ENCODE measurements at places on chromosomes 11 and 22.
A peak's percentile ranks its signal among the peaks of the same experiment; 100 is the strongest.

DNA sequence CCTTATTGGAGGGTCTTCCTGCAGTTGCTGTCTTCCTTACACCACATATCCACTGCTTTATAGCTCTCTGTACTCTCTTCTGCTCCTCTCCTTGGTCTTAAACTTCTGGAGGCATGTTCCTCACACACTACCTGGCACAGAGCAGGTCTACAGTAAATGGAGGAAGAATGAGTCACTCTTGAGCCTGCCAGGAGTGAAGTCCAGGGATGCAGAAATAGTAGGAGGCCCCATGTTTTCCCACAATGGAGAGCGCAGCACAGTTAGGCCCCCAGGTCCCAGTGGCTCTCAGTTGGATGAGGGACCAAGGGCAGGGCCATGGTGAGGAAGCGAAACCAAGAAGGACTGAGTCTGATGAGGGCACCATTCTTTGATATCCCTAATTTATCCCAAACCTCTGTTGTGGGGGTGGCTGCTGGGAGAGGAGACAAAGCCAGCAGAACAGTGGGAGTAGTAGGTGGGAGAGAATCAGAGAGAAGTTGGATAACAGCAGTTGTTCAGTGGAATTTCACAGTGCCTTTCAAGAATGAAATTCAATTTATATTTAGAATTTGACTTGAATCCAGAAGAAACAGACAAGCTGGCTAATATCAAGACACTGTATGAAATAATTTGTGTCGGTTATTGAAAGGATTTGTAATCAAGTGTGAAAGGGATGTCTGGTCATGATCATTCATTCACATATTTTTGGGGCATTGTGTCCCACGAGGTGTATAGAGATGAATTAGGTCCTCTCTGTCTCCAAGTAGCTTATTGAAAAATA, 187.8 kb downstream of the HIPK3 start:
- no peak for DNase-seq

DNA sequence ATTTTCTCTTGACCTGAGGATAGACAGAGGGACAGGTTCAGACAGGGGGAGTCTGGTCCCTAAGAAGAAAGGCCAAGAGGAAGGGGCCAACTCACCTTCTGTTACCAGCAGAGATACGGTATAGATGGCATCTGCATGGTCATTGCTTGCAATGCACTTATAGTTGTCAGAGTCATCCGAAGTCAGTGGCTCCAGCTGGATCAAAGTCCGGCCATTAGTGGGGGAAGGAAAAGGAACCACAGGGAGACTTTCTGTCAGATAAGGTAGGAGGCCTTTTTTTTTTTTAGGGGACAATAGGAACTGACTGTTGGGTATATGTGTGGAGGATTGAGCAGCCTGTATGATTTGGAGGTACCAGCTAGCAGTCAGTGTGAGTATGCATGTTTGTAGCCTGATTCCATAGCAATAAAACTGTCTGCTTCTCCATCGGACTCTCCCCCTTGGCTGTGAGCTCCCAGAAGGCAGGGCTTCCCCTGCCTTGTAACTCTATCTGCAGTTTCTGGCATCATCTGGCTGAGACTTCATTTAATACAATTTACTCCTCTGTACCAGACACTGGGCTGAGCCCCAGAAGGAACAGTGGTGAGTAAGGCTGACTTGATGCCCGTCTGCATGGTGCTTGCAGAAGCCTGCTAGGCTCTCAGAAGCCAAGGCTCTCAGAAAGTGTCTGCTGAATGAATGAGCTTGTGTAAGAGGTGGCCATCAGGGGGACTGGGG, 5.7 kb downstream of the IGSF22 start:
- no peak for DNase-seq

DNA sequence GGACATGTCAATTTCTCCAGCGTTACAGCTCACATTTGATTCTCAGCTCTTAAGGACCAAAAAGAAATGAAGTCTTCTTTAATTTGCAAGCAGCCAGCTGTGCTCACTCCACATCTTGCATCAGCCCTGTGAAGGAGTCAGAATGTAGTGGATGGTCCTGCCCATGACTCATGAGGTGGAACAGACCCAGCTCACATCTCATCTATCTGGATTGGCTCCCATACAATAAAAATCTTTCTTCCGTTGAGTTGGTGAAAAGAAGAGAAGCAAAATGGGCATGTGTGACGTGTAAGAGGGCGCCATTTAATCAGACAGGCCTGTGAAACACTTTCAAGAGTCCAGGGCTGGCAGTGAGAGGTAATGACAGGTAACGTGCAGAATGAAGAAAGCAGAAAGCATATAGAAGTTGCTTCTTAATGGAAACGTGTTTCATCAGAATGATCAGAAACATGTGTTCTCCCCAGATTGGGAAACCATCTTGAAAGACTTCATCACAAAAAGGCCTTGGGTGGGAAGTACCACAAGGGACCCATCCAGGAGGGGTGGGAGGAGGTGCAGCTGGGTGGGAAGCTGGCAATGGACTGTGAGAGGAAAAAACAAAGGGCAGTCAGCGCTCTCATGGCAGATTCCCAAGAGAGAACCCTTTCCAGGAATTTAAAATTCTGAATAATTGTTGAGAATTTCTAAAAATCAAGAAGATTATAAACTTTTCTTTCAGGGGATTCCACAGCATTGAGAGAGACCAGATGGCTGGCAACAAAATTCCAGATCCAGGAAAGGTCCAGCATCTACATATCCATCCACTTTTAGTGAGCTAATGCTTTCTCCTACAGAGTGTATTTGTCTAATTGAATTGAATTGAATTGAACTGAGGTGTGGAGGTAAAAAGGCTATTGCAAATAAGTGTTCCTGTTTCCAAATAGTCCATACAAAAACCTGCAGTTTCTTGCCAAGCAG, 57.0 kb downstream of the ETS1 start:
- no peak for DNase-seq

DNA sequence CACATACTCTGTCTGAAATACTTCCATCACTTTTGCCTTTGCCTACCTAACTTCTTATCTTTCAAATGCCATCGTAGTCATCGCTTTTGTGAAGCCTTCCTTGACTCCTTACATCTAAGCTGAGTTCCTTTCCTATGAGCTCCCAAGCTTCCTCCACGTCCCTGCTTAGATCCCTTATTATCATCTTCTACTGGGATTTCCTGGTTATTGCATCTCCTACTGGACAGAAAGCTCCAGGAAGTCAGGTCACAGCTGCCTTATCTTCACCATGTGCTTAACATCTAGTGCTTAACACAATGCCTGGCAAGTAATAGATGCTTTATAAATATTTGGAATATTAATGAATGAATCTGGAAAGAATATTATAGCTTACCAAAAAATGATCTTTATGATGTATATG, 5.9 kb downstream of the YPEL4 start:
- DNase-seq: no peak

DNA sequence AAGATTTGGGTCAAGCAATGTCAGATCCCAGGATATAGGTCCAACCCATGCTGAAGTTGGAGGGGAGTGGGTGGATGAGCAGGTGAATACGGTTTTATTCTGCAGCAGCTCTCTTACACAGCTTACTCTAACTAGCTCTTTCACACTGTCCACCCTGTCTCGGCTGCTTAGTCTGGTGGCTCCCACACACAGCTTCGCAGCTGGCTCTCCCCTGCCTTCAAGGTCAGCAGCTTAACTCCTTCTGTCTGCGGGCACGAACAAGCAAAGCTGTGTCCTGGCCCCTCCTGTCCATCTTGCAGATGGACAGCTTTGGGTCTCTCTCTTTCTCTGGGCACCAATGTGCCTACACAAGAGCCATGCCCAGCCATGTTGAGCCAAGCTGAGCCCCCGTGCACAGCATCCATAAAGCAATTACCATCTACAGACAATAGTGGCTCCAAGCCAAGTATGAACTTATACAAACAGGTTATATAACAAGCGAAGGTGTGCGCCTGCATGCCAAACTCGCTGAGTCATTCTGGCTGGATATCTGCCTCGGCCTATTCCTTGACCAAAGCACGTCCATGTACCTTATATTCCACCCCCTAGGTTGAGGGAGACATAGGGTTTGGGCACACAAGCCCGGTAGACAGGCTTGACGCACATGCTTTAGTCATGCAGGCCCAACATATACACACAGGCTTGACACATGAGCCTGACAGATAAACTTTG, 1307.8 kb upstream of the RAG2 start:
- no peak for DNase-seq

DNA sequence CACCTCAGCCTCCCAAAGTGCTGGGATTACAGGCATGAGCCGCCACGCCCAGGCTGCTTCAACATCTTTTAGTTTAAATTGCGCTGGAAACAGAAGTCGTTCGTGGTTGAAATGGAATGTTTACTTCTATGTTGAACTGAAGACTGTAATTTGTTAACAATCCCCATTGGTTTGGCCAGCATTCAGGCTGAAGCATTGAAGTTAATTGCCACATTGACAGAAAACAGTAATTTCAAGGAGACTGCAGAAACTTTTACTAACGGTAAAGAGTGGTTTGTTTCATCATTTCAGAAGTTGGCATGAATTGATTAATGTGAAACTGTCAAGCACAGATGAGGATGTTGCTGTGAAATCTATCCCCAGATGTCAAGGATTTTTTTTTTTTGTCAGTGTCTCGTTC, 14.2 kb downstream of the AP5B1 start:
- DNase-seq: peak; percentile 41

DNA sequence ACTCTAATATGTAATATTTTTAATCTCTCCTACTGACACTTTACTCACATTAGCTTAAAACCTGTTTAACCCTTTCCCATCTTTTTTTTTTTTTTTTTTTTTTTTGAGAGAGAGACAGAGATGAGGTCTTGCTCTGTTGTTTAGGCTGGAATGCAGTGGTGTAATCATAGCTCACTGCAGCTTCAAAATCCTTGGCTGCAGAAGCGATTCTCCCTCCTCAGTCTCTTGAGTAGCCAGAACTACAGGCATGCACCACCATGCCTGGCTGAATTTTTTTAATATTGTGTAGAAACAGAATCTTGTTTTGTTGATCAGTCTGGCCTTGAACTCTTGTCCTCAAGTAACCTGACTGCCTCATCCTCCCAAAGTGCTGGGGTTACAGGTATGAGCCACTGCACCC, 37.3 kb downstream of the PAMR1 start:
- no peak for DNase-seq

DNA sequence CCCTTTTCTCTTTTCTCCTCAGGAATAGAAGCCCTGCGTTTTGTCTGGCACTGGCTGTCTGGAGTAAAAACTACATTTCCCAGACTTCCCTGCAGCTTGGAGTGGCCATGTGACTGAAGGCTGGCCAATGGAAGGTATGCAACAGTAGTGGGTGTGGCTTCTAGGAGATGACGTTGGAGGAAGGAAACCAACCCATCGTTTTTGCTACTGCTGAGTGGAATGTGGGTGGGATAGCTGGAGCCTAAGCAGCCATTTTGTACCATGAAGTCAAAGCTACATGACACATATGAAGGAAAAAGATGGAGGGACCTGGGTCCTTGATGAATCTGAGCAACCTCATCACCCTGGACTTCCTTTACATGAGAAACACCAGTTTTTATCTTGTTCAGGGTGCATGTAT, 19.6 kb downstream of the FGF3 start:
- DNase-seq: no peak

DNA sequence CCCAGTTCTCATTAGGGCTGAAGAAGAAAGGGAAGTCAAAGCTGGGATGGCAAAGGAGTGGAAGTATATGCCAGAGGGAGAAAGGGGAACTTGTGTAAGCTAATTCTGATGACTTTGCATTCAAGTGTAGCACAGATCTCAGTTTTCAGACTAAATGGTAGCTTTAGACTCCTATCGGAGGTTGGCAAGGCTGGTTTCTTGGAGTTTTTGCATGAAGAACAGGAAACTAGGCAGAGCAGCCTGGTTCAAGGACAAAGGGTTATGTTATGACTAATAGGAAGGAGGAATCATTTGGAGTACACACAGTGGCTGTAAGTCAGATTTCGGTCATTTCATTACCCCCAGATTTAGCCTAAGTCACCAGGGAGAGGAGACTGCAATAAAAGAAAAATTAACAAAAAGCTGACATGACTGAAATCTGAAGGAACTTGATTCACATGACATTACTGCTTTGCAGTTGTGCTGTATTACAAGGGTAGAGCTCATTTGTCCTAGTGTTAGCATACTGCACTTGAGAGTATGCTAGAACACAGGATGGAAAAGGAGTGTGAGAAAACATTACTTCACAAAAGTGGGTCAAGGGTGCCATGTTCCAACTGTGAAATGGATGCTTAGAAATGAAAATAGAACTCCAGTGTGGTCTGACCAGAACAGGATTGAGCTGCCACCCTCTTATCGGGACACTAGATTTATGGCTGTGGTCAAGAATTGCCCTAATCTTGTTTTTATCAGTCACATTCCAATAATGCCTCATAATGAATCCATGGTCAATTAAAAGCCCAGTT, 23.6 kb downstream of the ADM start:
- no peak for DNase-seq

- DNase-seq: no peak
Observed at GRCh38 chr11:94519478-94520084, 7.3 kb downstream of the C11orf97 start.

DNA sequence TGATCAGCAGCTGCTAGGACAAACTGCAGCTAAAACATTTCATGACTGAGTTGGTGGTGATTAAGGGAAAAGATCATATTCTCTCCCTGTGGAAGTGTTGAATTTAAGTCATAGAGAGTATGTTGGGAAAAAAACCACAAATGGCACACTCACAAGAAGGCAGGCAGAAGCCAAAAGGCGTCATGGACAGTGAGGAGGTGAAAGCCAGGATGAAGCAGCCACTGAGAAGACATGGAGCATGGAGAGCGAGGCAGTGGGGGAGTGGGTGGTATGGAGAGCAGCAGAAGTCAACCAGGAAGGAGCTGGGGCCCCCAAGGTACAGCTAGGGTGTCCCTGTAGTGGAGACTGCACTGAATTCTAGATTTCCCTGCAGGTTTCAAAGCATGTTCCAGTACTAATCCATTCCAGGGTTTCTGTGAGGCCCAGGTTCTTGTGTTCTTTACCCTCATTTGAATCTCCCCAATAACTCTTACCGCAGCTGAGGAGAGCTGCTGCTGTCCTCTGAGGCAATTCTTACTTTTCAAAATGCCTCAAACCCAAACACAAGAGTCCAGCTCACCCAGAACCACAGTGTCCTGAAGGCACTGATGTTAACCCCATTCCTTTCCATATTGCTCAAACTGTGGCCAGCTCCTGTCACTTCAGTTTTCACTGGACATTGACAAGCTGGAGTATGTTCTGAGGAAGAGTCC, 191.8 kb upstream of the E2F8 start:
- DNase-seq: no peak

GRCh38 chr22:19043121-19044085, 78.8 kb downstream of the DGCR2 start:
- DNase-seq: no peak

DNA sequence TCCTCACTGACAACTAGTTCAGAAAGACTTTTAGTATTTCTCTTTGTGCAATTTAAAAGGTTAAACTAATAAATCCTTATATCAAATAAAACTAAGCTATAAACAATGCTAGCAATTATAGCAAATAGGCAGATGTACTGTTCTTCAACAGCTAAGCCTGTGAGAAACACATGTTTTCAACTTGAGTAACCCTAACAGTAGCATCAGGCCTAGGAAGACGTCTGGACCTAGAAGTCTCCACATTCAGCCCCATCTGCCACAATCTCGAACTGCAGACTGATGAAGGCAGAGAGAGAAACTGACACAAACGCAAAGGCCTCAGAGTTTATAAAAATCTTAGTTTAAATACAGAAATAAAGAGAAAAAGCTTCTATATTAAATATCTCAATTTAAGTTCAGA, 2.5 kb downstream of the ST13 start:
- DNase-seq: no peak

GRCh38 chr11:122068837-122069236, 47.2 kb downstream of the BLID start:
- DNase-seq: no peak

GRCh38 chr22:46421267-46421666, 85.8 kb downstream of the TRMU start:
- no peak for DNase-seq
